ENCODE measurements at places on chromosomes 1 and 21.

- H3K27me3 ChIP-seq, result no peaks in the 10 kb centered on the region
- peak overlapping the region; percentile 2 for H3K27ac ChIP-seq
- no peak for DNase-seq
- H3K4me1 ChIP-seq, result peaks cover 62% of the 10 kb centered on the region
Measured at GRCh38 chr1:66339944-66340343, 194.0 kb upstream of the SGIP1 start.

- H3K4me1 ChIP-seq, result no peaks in the 10 kb centered on the region
- no peaks in the 10 kb centered on the region for H3K27me3 ChIP-seq
- DNase-seq, result no peak
- H3K4me3 ChIP-seq, result no peak overlapping the region
- peaks cover 25% of the 10 kb centered on the region for H3K36me3 ChIP-seq
- H3K27ac ChIP-seq, result no peak overlapping the region
Measured at GRCh38 chr1:1215080-1215676, 1.2 kb upstream of the TNFRSF4 start.

DNA sequence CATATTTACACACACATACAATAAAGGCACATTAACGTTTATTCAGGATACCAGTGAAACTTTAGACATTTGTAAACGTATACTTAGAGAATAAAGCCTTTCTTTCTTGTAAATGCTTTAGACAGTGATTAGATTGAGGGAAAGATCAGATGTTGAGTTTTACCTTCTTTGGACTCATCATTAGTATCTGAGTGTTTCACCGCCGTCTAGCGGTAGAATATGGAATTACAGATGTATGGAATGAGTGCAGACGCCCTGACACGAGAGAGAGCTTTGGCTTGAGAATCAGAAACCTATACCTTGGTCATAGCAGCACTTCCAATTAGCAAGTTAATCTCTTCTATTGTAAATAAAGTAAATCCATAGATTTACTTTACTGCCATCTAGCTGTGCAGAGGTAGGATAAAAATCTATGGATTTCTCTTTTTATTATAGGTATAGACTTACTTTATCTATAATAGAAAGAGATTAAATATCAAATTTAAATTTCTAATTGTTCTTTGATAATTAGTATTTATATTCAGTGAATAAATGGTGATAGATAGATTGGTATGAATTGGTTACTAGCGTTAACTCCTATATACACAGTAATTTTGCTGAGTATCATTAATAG, 12.6 kb downstream of the FLG2 start:
- H3K27me3 ChIP-seq, result no peaks in the 10 kb centered on the region
- no peak overlapping the region for H3K4me3 ChIP-seq
- no peak overlapping the region for H3K27ac ChIP-seq
- H3K36me3 ChIP-seq, result no peaks in the 10 kb centered on the region
- DNase-seq, result peak; percentile 39
- no peaks in the 10 kb centered on the region for H3K4me1 ChIP-seq

DNA sequence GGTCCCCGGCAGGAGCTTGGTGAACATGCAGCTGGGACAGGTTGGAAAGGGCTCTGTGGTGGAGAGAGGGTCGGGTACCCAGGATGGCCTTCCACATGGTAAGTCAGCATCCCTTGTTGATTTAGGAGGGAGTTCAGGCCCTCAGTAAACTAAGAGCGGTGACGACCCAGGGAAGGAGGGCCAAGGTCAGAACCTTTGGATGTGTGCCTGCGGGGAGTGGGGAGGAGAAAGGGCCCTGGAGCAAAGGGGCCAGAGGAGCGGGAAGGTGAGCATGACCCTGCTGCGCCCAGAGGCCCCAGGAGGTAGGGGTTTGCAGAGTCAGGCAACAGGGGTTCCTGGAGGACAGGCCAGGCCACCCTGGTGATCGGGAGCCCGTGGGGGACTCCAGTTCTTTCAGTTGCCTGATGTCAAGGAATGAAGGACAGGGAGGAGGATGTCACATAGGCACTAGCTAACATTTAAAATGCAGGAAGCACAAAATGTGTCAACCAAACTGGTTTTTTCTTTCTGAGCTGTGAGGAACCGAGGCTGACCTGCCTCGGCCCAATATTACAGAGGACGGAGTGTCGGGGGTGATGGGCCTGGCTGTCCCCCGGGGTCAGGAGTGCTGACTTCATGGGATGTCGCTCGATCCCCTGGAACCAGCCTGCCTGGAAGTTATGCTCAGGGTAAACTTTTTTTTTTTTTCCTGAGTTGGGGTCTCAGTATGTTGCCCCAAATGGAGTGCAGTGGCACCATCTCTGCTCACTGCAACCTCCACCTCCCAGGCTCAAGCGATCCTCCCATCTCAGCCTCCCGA, 117.4 kb upstream of the SLC45A1 start:
- H3K27ac ChIP-seq, result no peak overlapping the region
- no peak for DNase-seq
- H3K36me3 ChIP-seq, result no peaks in the 10 kb centered on the region
- no peaks in the 10 kb centered on the region for H3K27me3 ChIP-seq

DNA sequence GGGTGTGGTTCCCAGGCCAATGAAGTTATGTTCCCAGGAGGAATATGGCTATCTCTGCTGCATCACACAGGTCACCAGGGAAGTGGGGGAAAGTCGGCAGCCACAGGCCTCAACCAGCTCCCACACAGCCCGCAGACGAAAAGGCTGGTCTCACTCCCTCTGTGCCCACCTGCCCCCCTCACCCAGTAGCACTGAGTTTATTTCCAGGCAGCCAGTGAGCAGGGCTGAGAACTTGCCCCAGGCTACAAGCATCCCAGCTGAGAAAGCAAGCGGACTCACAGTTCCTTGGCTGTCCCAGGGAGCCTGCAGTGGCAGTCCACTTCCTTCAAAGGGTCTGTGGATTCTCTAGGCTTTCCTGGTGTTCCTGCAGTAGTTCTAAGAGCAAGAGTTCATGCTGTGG, 68.9 kb downstream of the SLC5A9 start:
- no peak overlapping the region for H3K4me3 ChIP-seq
- no peaks in the 10 kb centered on the region for H3K27me3 ChIP-seq
- H3K27ac ChIP-seq, result no peak overlapping the region
- H3K4me1 ChIP-seq, result peaks cover 10% of the 10 kb centered on the region
- no peaks in the 10 kb centered on the region for H3K36me3 ChIP-seq

- H3K4me1 ChIP-seq, result peaks cover 18% of the 10 kb centered on the region
- no peaks in the 10 kb centered on the region for H3K36me3 ChIP-seq
- no peak for DNase-seq
- H3K4me3 ChIP-seq, result no peak overlapping the region
Measured at GRCh38 chr1:96510911-96511310, 210.7 kb upstream of the PTBP2 start.

- DNase-seq, result peak; percentile 54
- H3K27ac ChIP-seq, result no peak overlapping the region
- peaks cover 5% of the 10 kb centered on the region for H3K4me1 ChIP-seq
- no peak overlapping the region for H3K4me3 ChIP-seq
- H3K27me3 ChIP-seq, result no peaks in the 10 kb centered on the region
Measured at GRCh38 chr1:10860682-10861081, 64.2 kb upstream of the CASZ1 start.

GRCh38 chr1:30126848-30127247, 596.5 kb downstream of the MATN1 start:
- no peak for DNase-seq
- H3K27ac ChIP-seq, result no peak overlapping the region

DNA sequence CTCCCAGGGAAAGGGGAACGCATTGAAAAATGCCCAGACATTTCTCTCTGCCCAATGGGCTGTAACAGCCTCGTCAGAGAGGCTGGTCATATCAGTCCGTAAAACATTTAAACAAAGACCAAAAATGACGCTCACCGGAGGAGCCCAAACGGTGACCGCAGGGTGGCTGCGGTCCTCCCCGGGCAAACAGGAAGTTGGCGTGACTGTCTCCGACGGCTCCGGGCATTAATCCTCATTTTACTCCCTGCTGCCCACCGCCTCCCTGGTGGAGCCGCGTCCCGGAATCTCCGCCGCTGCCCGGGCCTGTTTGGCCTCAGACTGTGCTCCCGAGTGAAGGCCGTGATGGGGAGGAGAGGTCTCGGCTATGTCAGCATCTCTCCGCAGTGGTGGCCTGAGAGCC, 9.9 kb downstream of the PRDM16 start:
- H3K4me1 ChIP-seq, result peaks cover 64% of the 10 kb centered on the region
- DNase-seq, result no peak
- H3K27ac ChIP-seq, result no peak overlapping the region
- H3K36me3 ChIP-seq, result no peaks in the 10 kb centered on the region
- no peaks in the 10 kb centered on the region for H3K27me3 ChIP-seq

DNA sequence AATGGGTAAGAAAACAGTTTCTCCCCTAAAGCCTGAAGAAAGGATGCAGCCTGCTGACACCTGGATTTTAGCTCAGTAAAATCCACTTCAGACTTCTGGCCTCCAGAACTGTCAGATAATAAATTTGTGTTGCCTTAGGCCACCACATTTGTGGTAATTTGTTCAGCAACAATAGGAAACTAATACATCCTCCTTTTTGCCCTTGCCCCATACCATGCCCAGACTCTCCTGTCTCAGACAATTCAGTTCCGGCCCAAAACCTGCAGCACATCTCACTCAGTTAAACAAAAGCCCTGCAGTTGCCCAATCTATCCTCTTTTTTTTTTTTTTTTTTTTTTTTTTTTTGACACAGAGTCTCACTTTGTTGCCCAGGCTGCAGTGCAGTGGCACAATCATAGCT, 25.8 kb downstream of the SMIM12 start:
- no peak overlapping the region for H3K27ac ChIP-seq
- H3K4me3 ChIP-seq, result no peak overlapping the region
- no peaks in the 10 kb centered on the region for H3K36me3 ChIP-seq

DNA sequence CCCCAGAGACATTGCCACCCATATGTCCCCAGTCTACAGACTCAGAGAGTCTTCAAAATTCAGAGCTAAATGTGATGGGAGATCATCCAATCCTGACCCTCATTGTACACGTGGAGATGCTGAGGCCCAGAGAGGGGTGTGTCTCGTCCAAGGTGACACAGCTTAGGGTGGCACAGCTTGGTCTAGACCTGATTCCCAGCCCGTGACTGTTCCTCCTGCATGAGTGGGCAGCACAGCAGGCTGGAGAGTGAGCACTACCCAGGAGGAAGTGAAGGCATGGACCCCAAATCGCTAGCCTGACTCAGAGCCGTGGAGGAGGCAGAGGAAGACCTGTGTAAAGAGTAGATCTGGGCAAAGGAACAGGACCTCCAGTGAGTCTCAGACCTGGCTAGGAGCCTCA, 16.4 kb downstream of the S100A7 start:
- no peak overlapping the region for H3K4me3 ChIP-seq
- no peak overlapping the region for H3K27ac ChIP-seq
- H3K27me3 ChIP-seq, result no peaks in the 10 kb centered on the region
- DNase-seq, result no peak
- H3K36me3 ChIP-seq, result no peaks in the 10 kb centered on the region
- no peaks in the 10 kb centered on the region for H3K4me1 ChIP-seq

DNA sequence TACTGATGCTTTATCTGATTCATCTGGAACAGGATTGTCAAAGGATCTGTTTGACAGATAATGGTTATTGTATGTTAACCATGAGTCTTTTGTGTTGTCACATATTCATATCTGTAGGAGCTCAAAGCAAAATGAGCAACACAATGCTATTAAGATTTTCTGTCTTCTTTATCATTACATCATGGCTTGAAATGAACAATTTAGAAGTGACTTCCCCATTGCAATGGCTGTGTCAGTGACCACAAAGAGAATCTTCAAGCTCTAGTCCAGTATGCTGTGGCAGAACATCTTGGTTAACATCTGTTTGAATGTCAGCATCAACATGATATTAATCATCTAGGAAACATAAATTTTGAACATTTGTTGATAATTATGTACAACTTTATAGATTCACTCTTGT, 1148.5 kb downstream of the PLA2G4A start:
- H3K4me3 ChIP-seq, result no peak overlapping the region
- H3K27me3 ChIP-seq, result no peaks in the 10 kb centered on the region
- no peaks in the 10 kb centered on the region for H3K4me1 ChIP-seq
- no peak overlapping the region for H3K27ac ChIP-seq

- no peaks in the 10 kb centered on the region for H3K27me3 ChIP-seq
- no peak overlapping the region for H3K4me3 ChIP-seq
- H3K27ac ChIP-seq, result no peak overlapping the region
- no peaks in the 10 kb centered on the region for H3K4me1 ChIP-seq
Measured at GRCh38 chr1:8189931-8190483, 127.9 kb upstream of the SLC45A1 start.

- no peaks in the 10 kb centered on the region for H3K36me3 ChIP-seq
- no peak overlapping the region for H3K4me3 ChIP-seq
- H3K27me3 ChIP-seq, result no peaks in the 10 kb centered on the region
- DNase-seq, result no peak
Measured at GRCh38 chr1:219534991-219535390, 77.9 kb downstream of the ZC3H11B start.

All from thyroid gland (tissue), 4 donors.